Caki2 (cell line): ENCODE measurements at places on chromosomes 2 and 18. TPM values are rescaled to one million over a fixed set of nuclear protein-coding genes. Genes with fewer than 3 reads are reported as not detected.

The KIAA2012 gene
- not detected in 2 replicates for total RNA-seq

DNA sequence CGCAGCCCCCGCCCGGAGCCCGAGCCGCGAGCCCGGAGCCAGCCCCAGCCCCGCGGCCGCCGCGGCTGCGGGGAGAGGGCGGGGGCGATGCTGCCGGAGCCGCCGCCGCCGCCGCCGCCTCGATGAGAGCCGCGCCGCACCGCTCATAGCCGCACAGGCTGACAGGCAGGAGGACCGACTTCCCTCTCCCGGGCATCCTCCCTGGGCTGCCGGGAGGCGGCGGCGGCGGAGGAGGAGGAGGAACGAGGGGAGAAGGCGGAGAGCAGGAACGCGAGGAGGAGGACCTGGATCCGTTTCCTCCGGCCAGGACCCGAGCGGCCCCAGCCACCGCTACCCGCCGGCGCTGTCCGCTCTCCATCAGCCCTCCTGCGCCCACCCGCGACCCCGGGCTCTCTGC is 370 bp downstream of the KLHL29 start:
- peak; percentile 43 for DNase-seq

GRCh38 chr18:45317948-45318640 is 297.2 kb upstream of the SLC14A2 start:
- no peak for DNase-seq

GRCh38 chr2:168348076-168348475 is 100.7 kb upstream of the STK39 start:
- no peak for DNase-seq

DNA sequence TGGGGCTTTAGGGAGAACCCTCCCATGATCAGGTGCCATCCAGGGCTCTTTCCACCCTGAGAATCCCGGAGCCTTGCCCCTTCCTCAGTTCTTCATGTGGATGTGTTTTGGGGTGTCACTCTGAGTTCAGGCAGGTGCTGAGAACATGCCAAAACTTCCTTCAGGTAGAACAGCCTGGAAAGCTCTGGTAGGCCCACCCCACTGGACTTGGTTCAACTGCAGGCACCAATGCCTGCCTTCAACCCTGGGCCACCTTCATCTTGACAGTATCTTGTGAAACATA is 85.8 kb downstream of the EPAS1 start:
- no peak for DNase-seq

The DOK6 gene
- total RNA-seq = 0.09 and 0.30 TPM in 2 replicates

DNA sequence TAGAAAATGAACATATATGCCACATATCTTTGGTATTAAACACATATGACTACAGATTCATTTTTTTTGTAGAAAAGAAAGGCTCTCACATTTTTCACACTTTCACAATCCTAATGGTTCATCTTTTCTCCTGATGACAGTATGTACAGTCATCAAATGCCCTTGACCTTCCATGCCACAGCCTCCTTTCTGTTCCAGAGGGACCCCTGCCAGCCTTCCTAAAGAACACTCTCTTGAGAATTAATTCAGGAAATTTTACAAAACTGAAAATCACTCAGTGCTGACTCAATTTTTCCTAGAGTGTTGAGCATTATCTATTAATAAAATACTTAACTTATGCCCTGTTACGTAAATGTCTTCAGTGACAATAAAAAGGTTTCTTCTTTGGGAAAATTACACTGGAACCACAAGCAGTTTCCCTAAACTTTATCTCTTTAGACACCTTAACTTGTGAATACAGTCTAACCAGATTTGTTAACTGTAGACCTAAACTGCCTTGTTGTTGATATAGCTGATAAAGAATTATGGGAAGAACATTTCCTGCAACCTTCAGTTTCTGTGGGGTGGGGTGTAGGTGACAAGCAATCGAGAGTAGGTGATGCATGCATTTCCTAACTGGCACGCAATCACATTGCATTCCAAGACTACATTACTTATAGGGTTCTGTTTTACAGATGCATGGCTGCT is 15.3 kb upstream of the ACOXL start:
- no peak for DNase-seq

- no peak for DNase-seq
These were observed 61.2 kb upstream of the MRPS9 start for GRCh38 chr2:104976603-104977120.

GRCh38 chr2:74671479-74671878 is 17.4 kb downstream of the SEMA4F start:
- no peak for DNase-seq

The SLC9A4 gene
- total RNA-seq = not detected in 2 replicates

- DNase-seq = no peak
These were observed 68.8 kb upstream of the PIK3C3 start for GRCh38 chr18:41886126-41886807.

DNA sequence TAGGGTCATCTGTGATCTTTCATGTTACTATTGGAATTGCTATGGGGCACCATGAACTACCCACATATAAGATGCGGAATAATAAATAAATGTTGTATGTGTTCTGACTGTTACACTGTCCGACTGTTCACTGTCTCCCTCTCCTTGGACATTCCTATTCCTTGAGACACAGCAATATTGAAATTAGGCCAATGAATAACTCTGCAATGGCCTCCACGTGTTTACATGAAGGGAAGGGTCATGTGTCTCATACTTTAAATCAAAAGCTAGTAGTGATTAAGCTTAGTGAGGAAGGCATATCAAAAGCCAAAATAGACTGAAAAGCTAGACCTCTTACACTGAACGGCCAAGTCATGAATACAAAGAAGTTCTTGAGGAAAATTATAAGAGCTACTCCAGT is 751.3 kb downstream of the SOCS6 start:
- no peak for DNase-seq

DNA sequence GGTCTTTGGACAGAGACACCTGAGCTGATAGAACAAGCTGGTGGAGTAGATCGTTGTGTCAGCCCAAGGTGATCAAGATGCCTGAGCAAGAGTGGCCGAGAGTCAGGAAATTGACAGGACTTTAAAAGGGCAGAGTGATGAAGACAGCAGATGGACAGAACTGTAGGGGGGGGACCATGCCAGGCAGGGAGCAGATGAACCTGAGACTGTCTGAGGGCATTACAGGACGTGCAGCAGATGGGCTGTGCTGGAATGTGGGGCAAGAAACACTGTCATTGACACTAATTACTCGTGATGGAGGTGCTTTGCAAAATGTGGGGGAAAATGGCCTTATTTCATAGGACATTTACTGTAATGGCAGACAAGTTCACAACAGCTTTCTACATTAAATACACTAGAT is 225.0 kb downstream of the THSD7B start:
- no peak for DNase-seq

GRCh38 chr2:141323571-141323970 is 807.2 kb downstream of the LRP1B start:
- peak; percentile 33 for DNase-seq

GRCh38 chr2:188870289-188870688 is 103.9 kb upstream of the COL3A1 start:
- no peak for DNase-seq

GRCh38 chr2:217099561-217099960 is 239.7 kb upstream of the TNP1 start:
- no peak for DNase-seq

DNA sequence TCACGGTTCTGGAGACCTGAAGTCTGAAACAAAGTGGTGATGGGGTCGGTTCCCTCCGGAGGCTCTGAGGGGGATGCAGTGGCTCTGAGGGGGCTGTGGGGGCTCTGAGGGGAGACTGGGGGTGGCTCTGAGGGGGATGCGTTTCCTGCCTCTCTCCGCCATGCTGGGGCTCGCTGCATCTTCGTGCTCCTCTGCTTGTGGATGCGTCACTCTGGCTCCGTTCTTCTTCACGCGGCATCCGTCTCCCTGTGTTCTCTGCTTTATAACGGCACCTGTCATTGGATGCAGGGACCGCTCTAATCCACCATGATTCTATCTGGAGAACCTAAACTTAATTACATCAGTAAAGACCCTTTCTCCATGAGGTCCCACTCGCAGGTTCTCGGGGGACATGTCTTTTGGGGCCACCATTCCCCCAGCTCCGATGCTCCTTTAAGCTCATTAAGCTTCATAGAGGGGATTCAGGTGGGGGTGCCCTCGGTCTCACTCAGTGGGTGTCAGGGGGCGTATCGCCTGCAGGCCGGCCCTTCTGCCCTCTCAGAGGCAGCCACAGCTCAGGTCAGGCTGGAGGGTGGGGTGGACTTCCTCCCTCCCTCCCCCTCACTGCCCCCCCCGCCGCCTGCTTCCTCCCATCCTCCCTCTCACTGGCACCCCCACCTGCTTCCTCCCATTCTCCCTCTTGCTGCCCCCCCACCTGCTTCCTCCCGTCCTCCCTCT is 18.4 kb downstream of the RTP5 start:
- DNase-seq = no peak

DNA sequence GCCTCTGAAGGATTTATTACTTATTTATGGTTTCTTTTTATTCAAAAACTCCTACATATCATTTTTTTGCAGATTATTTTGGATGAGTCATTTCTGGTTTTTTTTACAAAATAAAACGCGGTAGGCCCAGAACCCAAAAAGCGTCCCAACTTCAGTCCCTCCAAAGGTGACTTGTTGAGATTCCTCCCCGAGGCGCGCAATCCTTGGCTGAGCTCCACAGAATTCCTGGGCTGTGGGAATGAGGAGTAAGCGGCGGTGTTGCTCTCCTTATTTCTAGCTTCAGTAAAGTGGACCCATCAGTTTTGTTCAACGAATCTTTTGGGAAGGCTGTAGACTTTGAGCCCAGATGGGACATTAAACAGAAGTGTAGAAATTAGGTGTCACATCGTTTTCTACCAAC is 67.0 kb upstream of the RMP24 start:
- no peak for DNase-seq

- no peak for DNase-seq
These were observed 25.1 kb upstream of the ODC1 start for GRCh38 chr2:10473121-10473756.
